Cortex of kidney (tissue), 1 donor: ENCODE measurements at places on chromosomes 11 and 22.

- DNase-seq: no peak
Measured at GRCh38 chr11:69385144-69385820, 91.3 kb downstream of the MYEOV start.

GRCh38 chr11:60932605-60933356 is 8.5 kb downstream of the TMEM132A start:
- DNase-seq: no peak

GRCh38 chr22:34858066-34858465 is 207.9 kb upstream of the ISX start:
- DNase-seq: no peak

DNA sequence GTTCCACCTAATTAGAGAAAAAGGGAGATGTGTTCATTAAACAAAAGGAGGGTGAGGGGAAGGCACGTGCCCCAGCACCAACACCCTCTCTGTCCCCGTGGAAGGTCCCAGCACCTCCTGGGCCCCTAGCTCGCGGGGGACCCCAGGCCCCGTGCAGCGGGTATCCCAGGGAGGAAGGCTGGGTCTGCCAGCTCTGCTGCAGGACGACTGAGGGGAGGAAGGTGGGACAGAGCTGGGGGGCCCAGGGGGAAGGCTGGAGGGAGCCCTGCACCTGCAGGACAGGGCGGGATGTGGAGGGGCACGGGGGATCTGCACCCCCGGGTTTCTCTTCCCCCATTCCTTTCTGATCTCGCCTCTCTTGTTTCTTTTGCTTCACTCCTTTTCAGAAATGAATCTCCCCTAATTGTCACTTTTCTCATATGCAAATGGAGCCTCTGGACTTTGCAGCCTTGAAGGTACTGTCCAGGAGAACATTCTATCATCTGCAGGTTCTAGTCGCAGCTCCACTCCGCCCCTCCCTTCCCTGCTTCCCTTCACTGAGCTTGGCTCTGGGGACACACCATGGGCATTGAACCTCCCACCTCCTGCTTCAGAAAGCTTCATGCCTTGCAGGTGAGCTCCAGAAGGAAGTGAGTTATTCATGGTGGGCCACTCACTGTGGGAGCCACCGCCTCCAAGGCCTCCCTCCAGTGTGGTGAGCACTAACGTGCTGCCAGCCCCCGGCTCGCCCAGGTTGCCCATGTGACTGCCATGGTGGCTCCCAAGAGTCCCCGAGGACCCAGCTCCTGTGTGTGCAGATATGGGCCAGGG is 111.0 kb downstream of the ST3GAL4 start:
- DNase-seq: no peak

DNA sequence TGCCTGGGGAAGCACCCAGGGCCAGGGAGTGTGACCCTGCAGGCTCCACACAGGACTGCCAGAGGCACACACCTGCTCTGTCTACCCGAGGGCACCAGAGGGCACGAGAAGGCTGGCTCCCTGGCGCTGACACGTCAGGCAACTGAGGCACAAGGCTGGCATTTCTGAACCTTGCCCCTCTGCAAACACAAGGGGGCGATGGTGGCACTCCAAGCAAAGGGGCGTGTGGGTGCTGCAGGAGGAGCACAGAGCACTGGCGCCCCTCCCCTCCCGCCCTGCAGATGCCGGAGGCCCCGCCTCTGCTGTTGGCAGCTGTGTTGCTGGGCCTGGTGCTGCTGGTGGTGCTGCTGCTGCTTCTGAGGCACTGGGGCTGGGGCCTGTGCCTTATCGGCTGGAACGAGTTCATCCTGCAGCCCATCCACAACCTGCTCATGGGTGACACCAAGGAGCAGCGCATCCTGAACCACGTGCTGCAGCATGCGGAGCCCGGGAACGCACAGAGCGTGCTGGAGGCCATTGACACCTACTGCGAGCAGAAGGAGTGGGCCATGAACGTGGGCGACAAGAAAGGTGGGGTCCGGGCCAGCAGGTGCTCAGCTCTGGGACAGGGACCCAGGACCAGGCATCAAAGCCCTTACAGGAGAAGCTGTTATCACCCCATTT is 20.8 kb upstream of the TXNRD2 start:
- no peak for DNase-seq

DNA sequence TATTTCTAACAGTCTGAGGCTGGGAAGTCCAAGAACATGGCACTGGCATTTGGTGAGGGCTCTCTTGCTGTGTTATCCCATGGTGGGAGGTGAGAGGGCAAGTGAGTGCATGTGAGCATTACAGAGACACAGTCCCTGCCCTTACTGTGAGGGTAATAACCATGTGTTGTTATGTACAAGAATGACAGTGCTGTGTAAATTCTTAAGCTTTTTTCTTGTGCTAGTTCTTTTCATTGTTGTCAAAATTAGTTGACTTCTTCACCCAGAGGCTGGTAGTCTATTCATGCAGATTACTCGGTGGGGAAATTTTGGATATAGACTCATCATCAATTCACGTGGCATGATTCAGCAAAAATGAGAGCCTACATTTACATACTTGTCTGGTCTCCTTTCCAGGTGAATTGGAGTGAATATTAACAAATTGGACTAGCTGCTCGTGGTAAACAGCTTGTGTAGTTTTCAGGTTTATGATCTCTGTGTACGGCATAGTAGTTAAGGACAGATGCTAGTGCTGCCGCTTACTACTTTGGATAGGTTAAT is 49.3 kb downstream of the ATXN10 start:
- no peak for DNase-seq

- no peak for DNase-seq
Measured at GRCh38 chr11:58775066-58775708, 43.4 kb upstream of the GLYAT start.

DNA sequence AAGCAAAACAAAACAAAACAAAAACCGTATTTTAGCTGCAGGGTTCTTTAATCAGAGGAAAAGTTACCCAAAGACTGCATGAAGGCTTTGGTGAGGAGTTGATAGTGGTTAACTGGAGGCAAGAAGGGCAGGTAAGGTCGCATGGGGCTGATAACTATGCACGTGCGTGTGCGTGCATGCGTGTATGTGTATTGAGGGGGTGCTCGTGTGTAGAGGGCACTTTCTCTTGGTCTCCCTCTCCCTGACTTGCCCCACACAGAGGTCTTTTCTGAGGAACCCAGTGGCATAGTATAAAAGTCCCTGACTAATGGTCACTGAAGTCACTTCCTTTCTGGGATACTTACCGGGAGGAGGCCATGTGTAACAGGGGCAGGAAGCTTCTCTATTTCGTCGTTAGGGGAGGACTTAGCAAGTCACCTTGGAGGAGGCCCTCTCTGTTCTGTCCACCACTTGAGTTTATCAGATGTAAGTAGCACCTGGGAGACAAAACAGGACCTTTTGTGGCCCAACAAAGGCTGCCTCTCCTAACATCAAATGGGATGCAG is 20.1 kb upstream of the FCHSD2 start:
- DNase-seq: no peak

- DNase-seq: no peak
Measured at GRCh38 chr11:34331736-34332135, 26.1 kb downstream of the ABTB2 start.

GRCh38 chr11:83941050-83941449 is 654.9 kb upstream of the CCDC90B start:
- DNase-seq: no peak

DNA sequence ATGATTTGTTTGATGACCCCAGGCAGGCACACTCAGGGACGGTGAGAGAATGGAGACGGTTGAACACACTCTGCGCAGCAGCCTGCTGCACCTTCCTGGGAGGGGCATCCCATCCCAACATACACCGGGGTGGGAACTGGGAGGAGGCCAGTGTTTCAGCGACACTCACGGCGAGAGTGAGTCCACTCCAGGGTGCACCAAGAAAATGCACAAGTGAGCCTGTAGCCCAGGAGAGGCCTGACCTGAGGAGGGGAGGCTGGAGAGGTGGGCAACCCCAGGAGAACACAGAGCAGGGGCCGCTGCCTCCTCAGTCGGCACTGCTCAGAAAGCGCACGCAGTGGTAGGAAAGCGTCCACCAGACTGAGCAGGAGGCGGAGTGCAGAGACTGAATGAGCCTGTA is 54.5 kb downstream of the IGF2 start:
- DNase-seq: no peak

GRCh38 chr11:22467248-22467647 is 129.1 kb downstream of the SLC17A6 start:
- no peak for DNase-seq

- no peak for DNase-seq
Measured at GRCh38 chr11:111944651-111945051, 7.5 kb downstream of the DIXDC1 start.

DNA sequence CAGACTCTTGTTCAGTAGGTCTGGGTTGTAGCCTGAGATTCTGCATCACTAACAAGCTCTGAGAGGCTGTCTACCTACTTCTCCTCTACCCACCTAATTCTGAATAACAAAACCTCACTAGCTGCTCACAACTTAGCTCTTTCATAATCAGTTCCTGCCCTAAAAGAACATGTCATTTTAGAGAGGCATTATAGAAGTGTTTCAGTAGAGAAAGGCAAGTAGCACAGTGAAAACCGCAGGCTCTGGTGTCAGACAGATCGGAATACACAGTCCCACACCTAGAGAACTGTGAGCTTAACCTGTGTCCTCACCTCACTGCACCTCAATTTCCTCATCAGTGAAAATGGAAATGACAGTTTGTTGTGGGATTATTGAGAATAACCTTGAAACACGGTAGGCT is 1337.6 kb upstream of the TENM4 start:
- no peak for DNase-seq

DNA sequence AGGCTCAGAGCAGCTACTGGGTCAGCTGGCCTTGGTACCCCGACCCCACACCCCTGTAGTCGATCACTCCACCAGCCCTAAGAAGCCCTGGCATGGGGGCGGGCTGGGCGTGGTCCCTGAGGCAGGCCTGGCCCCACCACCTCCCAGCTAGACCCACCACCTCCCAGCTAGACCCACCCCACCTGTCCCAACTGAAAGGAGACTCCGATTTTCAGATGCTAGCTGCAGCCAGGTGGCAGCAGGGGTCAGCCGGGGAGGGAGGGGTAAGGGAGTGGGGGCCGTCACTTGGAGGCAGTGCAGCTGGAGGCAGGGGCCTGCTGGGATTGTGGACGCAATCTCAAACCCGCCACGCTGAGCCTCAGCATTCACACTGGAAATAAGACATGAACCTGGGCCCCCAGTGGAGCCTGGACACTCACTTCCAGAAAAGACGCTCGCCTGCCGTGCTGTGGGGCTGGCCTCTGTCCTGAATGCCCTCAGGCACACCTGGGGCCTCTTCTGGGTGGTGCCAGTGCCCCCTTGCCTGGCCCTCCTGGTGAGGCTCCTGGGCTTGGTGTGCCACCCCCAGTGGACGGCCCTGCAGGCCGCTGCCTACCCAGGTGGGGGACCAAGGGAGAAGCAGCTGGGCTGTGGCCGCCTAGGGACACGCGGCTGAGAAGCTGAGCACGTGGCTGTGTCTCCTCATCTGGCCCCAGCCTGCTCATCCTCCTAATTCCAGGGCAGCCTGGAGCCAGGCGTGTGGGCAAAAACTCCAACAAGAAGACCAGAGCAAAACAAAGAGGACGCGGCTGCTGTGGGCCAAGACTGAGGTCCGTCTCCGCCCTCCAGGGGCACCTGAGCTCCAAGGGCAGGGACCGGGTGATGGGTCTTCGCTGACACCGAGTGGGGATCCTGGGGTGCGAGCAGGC is 26.7 kb downstream of the OSBPL5 start:
- DNase-seq: no peak

GRCh38 chr22:17348464-17349103 is 20.7 kb upstream of the CECR2 start:
- no peak for DNase-seq

- no peak for DNase-seq
Measured at GRCh38 chr11:31340903-31341572, 28.5 kb downstream of the DCDC1 start.

GRCh38 chr11:823441-824291 is 4.1 kb upstream of the CRACR2B start:
- no peak for DNase-seq

GRCh38 chr22:30047364-30047738 is 32.9 kb upstream of the HORMAD2 start:
- DNase-seq: no peak

GRCh38 chr11:58576887-58577471 is 1.3 kb upstream of the LPXN start:
- DNase-seq: no peak

- no peak for DNase-seq
Measured at GRCh38 chr22:47051441-47052071, 289.1 kb downstream of the TBC1D22A start.

GRCh38 chr11:75350743-75351540 is 519 bp downstream of the ARRB1 start:
- DNase-seq: no peak

- DNase-seq: no peak
Measured at GRCh38 chr11:94638301-94638901, 71.2 kb downstream of the PIWIL4 start.

- DNase-seq: no peak
Measured at GRCh38 chr11:121711939-121712338, 259.2 kb upstream of the SORL1-AS1 start.

GRCh38 chr11:20875889-20876288 is 206.5 kb downstream of the NELL1 start:
- DNase-seq: no peak

DNA sequence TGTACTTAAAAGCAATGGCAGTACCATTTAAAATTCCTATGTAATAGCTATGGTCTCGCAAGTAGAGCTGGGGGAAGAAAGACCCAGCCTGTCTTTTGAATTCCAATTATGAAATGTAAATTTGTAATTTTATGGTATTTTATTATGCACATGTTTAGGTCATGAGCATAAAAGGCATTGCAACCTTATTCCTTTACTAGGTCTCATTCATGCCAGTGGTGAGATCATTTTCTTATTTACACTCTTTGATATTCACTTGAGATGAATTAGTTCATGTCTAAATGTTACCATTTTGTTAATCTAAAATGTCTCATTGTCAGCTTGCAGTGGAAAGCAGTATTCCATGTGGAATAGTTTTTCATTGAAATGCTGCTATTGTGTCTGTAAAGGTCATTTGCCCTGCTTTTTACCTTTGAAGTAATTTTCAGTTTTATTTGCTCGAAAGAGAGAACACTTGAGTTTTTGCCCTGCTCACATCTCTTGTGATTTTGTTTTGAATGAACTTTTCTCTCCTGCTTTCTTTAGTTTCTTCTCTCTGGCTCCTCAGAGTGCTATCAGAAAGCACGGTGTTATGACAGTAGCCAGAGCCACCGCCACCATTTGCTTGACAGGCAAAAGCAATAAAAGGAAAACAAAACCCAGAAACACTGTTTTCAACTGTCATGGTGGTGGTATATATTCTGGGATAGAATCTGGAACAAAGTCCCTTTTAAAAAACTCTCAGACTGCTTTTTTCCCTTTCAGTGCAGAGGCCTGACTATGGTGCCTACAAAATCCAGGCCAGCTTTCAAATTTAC is 37.2 kb upstream of the RAG2 start:
- DNase-seq: no peak

DNA sequence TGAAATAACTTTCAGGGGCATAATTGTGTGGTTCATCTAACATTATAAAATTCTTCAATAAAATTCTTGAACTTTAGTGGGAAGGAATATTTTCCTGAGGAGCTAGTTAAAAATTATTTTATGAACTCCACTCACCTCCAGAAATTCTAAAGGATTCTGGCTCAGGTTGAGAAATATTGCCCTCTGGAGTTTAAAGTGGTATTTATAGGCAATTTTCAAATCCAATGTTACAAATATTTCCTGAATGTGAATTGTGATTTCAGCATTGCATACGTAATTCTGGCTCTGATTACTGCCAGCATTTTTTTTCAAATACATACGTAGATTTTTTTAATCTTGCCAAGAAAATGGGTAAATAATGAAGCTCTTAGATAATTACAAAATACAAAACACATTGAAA is 598.2 kb upstream of the ANO3 start:
- no peak for DNase-seq

- no peak for DNase-seq
Measured at GRCh38 chr22:46875089-46875488, 112.6 kb downstream of the TBC1D22A start.

- DNase-seq: no peak
Measured at GRCh38 chr22:40423882-40424640, 53.7 kb downstream of the SGSM3 start.
